Colonic mucosa (tissue), 4 donors: ENCODE measurements at places on chromosomes 2 and 18. TPM values are rescaled to one million over a fixed set of nuclear protein-coding genes. Genes with fewer than 3 reads are reported as not detected.

- no peaks in the 10 kb centered on the region for H3K27me3 ChIP-seq
- no peak for DNase-seq
- no peaks in the 10 kb centered on the region for H3K36me3 ChIP-seq
- no peak overlapping the region for H3K27ac ChIP-seq
Measured at GRCh38 chr2:66772618-66773017, 337.7 kb downstream of the MEIS1 start.

- no peaks in the 10 kb centered on the region for H3K36me3 ChIP-seq
- H3K4me1 ChIP-seq, result no peaks in the 10 kb centered on the region
- no peak overlapping the region for H3K27ac ChIP-seq
- DNase-seq, result peak; percentile 22
- no peak overlapping the region for H3K4me3 ChIP-seq
Measured at GRCh38 chr2:225282858-225283710, 116.4 kb upstream of the NYAP2 start.

GRCh38 chr2:27720004-27720551 is 51.4 kb upstream of the MRPL33 start:
- no peak overlapping the region for H3K27ac ChIP-seq
- DNase-seq, result no peak
- H3K36me3 ChIP-seq, result no peaks in the 10 kb centered on the region
- no peak overlapping the region for H3K4me3 ChIP-seq
- no peaks in the 10 kb centered on the region for H3K4me1 ChIP-seq
- peaks cover 3% of the 10 kb centered on the region for H3K27me3 ChIP-seq

DNA sequence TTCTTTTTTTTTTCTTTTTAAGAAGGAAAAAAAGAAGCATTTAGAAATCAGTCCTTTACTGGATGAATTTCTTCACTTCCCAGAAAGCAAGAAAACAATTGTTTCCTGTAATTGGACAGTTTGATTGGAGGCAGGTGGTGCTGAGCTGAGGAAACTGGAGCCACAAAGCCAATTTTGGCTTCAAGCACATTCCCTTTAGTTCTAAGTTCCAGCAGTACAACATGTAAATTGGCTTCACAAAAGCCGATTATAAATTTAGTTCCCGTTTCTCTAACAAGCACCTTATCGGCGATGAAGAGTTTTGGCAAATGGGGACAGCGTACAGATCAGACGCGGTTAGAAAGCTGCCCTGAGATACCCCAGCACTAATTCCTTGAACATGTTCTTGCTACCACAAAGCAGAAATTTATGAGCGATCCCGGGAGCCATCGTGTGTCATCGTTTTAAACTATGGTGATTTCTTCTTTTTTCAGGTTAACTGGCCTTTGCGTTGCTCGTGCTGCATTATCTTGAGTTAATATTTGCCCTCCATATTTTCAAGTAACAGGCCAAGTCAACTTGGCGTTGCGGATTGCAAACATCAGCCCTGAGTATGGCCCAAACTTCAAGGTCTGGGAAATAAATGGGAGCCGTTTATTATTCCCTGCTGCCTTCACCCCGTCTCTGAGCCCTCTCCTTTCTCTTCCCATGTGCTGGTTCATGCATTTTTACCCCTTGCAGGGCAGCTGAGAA is 190.4 kb upstream of the ID2 start:
- no peak overlapping the region for H3K27ac ChIP-seq
- H3K4me3 ChIP-seq, result no peak overlapping the region
- no peaks in the 10 kb centered on the region for H3K36me3 ChIP-seq
- no peaks in the 10 kb centered on the region for H3K27me3 ChIP-seq

- peaks cover 8% of the 10 kb centered on the region for H3K4me1 ChIP-seq
- H3K36me3 ChIP-seq, result no peaks in the 10 kb centered on the region
- peaks cover 17% of the 10 kb centered on the region for H3K27me3 ChIP-seq
- DNase-seq, result peak; percentile 41
- H3K4me3 ChIP-seq, result peak overlapping the region; percentile 62
- peak overlapping the region; percentile 77 for H3K27ac ChIP-seq
Measured at GRCh38 chr2:202032846-202033316, 774 bp upstream of the FZD7 start.

- H3K4me1 ChIP-seq, result no peaks in the 10 kb centered on the region
- no peak overlapping the region for H3K4me3 ChIP-seq
Measured at GRCh38 chr2:176473177-176473576, 203.9 kb downstream of the MTX2 start.

RPIA gene
- 26.1 TPM for total RNA-seq

ASB18 gene
- total RNA-seq, result not detected

SNTG2 gene
- total RNA-seq, result 1.0 TPM
